Aorta (tissue), 5 donors: ENCODE measurements at places on chromosomes 12 and 14. TPM values are rescaled to one million over a fixed set of nuclear protein-coding genes. Genes with fewer than 3 reads are reported as not detected.
A peak's percentile ranks its signal among the peaks of the same experiment; 100 is the strongest.

The ANKLE2 gene
- 52.0 TPM for total RNA-seq

The CEBPE gene
- total RNA-seq, result 0.33 TPM

The TMCC3 gene
- 16.8 TPM for total RNA-seq

The DIABLO gene
- total RNA-seq, result 26.5 TPM

The BMP4 gene
- total RNA-seq, result 28.5 TPM

The NFATC4 gene
- 85.5 TPM for total RNA-seq

The MANSC1 gene
- 38.1 TPM for total RNA-seq

The ALDH2 gene
- 114 TPM for total RNA-seq

The SERPINA3 gene
- total RNA-seq, result 200 TPM

The TAS2R8 gene
- not detected for total RNA-seq

The GNB3 gene
- 8.2 TPM for total RNA-seq

The MTA1 gene
- 71.5 TPM for total RNA-seq

The SRSF5 gene
- total RNA-seq, result 349 TPM

The CLEC4D gene
- total RNA-seq, result 2.0 TPM

The A2ML1 gene
- 0.27 TPM for total RNA-seq

The KRT79 gene
- not detected for total RNA-seq

The CCDC198 gene
- not detected for total RNA-seq

The NGB gene
- not detected for total RNA-seq

The NOVA1 gene
- 38.7 TPM for total RNA-seq

The TAS2R31 gene
- 9.1 TPM for total RNA-seq

DNA sequence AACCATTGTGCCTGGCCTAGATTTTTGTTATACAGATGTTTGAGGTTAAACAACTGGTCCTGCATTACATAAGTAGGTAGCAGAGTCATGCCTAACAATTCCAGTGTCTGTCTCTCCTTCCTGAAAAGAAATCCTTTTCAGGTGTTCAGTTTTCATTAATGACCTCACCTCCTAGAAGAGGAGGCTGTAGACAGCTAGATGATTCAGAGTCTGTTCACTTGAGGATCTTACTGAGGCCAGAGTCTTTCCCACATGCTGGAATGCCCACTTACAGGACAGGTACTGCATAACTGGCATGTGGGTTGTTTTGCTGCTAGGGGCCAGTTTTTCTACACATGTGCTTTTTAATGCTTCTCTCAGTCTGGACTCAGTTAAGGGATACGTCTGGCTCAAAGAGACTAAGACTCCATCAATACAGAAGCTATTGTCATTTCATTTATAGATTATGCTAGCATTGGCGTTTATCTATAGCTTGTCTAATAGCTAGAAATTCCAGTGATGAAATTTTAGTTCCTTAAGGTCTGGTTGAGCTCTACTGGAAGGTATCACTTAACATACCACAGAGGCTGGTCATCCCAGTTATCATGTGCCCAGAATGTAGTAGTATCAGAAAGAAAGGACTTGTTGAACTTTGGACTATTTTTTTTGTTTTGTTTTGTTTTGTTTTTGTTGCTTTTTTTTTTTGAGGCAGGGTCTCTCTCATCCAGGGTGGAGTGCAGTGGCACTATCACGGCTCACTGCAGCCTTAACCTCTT, 206.4 kb downstream of the ERC1 start:
- H3K4me1 ChIP-seq, result no peaks in the 10 kb centered on the region
- no peak overlapping the region for H3K4me3 ChIP-seq
- no peak overlapping the region for H3K27ac ChIP-seq
- no peak for DNase-seq

DNA sequence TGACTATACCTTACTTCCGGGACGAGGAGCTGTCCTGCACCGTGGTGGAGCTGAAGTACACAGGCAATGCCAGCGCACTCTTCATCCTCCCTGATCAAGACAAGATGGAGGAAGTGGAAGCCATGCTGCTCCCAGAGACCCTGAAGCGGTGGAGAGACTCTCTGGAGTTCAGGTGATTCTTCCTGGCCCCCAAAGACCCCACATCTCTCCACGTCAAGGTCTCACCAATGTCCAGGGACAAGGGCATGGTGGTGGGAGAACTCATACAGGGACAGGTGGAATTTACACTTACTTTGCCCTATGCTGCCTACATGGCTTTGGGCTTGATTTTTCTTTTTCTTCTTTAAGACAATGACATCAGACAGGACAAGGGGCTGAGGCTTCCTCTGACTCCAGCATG, 7.1 kb downstream of the SERPINA3 start:
- peak; percentile 12 for DNase-seq
- H3K27me3 ChIP-seq, result no peaks in the 10 kb centered on the region

DNA sequence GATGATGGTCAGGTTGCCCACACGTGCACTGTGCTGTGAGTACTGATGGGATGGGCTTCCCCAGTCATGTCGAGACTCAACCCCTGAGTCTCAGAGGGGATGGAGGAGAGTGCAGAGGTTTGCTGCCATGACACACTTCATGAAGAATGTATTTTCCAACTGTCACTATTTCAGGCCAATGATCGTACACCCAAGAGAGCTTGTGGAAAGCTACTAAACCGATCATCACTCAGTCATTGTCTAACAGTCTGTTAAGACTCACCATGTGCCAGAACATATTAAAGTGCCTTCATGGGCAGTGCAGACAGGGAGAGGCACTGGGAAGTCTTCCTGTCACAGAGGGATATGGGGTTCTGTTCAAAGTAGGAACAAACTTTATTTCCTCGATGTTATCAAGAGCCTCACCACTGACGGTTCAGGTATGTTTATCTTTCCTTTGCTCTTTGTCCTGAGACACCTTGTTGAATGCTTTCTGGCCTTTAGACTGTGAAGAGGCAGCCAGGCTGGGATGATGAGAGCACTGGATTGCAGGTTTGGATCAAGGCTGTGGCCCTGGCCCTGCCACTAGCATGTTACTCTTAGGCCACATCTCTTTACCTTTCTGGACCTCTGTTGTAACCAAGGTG, 41.6 kb upstream of the NTF3 start:
- H3K4me3 ChIP-seq, result no peak overlapping the region
- H3K27ac ChIP-seq, result no peak overlapping the region
- H3K36me3 ChIP-seq, result no peaks in the 10 kb centered on the region
- H3K27me3 ChIP-seq, result no peaks in the 10 kb centered on the region
- no peaks in the 10 kb centered on the region for H3K4me1 ChIP-seq

DNA sequence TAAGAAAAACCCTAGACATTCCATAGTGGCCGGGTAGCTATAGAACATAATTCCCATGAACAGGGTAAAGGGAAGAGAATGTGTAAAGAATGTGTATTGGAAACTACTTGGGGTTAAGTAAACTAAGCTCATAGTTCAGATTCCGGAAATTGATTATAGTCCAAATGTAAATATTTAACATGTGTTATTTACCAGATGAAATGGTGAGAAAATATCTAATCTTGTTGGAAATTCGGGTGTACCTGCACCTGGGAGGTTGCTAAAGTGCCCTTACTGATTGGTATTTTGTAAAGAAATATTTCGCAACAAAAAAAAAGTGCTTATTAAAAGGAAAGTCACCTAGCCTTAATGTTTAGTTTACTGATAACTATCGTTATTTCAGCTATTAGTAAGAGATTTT, 14.4 kb downstream of the RASSF9 start:
- no peak overlapping the region for H3K4me3 ChIP-seq
- H3K4me1 ChIP-seq, result peaks cover 2% of the 10 kb centered on the region
- no peaks in the 10 kb centered on the region for H3K36me3 ChIP-seq
- no peak for DNase-seq
- H3K27me3 ChIP-seq, result no peaks in the 10 kb centered on the region

GRCh38 chr14:97077687-97078086, 280.5 kb downstream of the VRK1 start:
- H3K4me1 ChIP-seq, result no peaks in the 10 kb centered on the region
- DNase-seq, result no peak
- H3K4me3 ChIP-seq, result no peak overlapping the region
- H3K27ac ChIP-seq, result no peak overlapping the region
- H3K27me3 ChIP-seq, result no peaks in the 10 kb centered on the region
- H3K36me3 ChIP-seq, result no peaks in the 10 kb centered on the region

- H3K27me3 ChIP-seq, result no peaks in the 10 kb centered on the region
- H3K36me3 ChIP-seq, result no peaks in the 10 kb centered on the region
- H3K4me3 ChIP-seq, result peak overlapping the region; percentile 3
- H3K27ac ChIP-seq, result peak overlapping the region; percentile 31
- peak; percentile 47 for DNase-seq
Observed at GRCh38 chr14:89702073-89702875, 252.3 kb downstream of the EFCAB11 start.

DNA sequence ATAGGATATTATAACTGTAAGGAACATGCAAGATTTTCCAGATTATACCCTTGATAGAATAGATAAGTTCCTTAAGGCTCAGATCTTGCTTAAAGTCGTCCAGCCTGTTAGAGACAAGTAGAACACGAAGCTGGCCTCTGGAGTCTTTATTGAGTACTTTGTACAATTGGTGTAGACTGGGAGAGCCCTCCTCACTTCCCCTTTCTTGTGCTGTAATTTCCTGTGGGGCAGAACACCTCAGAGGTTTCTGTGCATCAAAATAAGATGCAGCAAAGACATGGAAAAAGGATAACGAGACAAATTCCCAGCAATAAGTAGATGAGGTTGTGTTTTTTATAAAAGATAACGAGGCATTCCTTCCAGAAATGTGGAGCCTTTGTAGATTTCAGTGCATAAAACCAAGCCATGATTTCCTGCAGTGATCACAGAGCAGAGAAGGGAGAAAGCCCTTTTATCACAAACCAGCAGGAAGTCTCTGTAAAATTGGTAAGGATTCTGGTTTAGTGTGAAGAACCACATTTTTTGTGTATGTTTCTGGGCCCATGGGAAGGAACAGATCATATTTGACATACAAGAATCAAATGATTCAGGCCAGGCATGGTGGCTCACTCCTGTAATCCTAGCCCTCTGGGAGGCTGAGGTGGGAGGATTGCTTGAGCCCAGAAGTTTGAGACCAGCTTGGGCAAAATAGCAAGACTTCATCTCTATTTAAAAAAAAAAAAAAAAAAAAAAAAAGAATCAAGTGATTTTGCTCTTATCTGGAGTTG, 18.0 kb downstream of the GPRC5A start:
- no peak overlapping the region for H3K4me3 ChIP-seq
- DNase-seq, result no peak
- H3K27ac ChIP-seq, result no peak overlapping the region

GRCh38 chr12:117587631-117588287, 226.3 kb upstream of the NOS1 start:
- H3K36me3 ChIP-seq, result no peaks in the 10 kb centered on the region
- no peaks in the 10 kb centered on the region for H3K27me3 ChIP-seq
- DNase-seq, result peak; percentile 60
- H3K4me1 ChIP-seq, result no peaks in the 10 kb centered on the region

- H3K27me3 ChIP-seq, result no peaks in the 10 kb centered on the region
- no peak for DNase-seq
- no peak overlapping the region for H3K4me3 ChIP-seq
Observed at GRCh38 chr14:59265808-59266207, 77.3 kb downstream of the DAAM1 start.

DNA sequence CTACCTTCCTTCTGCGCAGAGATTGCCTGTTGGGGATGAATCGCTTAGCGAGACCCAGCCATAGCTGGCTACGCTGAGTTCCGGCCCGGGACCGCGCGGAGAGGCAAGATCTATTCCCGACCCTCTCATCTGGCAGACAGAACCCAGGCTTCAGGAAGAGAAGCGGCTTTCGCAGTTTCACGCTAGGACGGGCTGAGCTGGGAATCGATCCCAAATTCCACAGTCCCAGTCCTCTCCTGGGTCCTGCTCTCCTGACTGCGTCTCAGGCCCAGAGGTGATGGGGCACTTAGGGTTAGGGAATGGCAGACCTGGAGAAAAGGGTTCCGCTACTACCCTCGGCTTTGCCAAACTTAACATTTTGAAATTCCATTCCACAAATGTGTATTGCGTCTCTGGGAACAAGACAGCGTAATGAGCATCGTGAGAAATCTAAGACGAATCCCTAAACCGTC, 2.8 kb downstream of the PTPN21 start:
- H3K4me3 ChIP-seq, result peak overlapping the region; percentile 55
- no peaks in the 10 kb centered on the region for H3K36me3 ChIP-seq
- no peak for DNase-seq
- peak overlapping the region; percentile 12 for H3K27ac ChIP-seq

DNA sequence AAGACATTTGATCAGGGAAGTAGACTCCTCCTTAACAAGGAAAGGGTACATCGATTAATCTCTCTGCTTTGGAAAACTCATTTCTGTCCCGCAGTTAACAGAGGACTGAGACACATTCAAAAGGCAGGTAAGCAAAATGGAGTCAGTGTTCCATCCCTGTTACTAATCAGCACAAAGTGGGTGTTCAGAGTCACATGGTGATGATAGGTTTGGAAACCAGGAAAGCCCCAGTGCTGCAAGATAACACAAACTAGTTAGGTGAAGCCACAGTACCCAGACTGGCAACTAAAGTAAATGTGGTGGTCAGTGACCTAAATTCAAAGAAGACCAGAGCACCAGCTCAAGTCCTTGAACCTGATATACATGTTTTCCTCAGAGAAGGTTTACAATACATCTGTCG, 1.8 kb downstream of the OR4K17 start:
- H3K36me3 ChIP-seq, result no peaks in the 10 kb centered on the region
- no peak overlapping the region for H3K4me3 ChIP-seq
- no peak for DNase-seq
- no peaks in the 10 kb centered on the region for H3K27me3 ChIP-seq
- no peaks in the 10 kb centered on the region for H3K4me1 ChIP-seq

- H3K27ac ChIP-seq, result peak overlapping the region; percentile 36
- H3K4me3 ChIP-seq, result no peak overlapping the region
- no peaks in the 10 kb centered on the region for H3K36me3 ChIP-seq
Observed at GRCh38 chr12:27277846-27278260, 33.8 kb downstream of the STK38L start.

DNA sequence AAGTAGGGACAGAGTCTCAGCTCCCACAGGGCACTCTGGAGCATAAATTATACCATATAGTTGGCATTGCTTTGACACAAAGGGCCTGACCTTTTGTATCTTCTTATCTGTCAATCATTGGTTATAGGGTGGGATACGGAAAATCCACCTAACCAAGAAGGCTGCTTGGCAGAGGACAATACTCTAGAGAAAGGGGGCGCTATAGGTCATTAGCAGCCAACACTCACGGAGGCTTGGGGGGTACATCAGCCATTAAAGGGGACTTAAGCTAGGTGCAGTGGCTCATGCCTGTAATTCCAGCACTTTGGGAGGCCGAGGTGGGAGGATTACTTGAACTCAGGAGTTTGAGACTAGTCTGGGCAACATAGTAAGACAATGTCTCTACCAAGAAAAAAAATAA, 22.9 kb downstream of the SPTSSA start:
- no peaks in the 10 kb centered on the region for H3K36me3 ChIP-seq
- H3K4me1 ChIP-seq, result no peaks in the 10 kb centered on the region
- H3K27me3 ChIP-seq, result no peaks in the 10 kb centered on the region
- H3K4me3 ChIP-seq, result no peak overlapping the region
- no peak overlapping the region for H3K27ac ChIP-seq
- DNase-seq, result no peak

DNA sequence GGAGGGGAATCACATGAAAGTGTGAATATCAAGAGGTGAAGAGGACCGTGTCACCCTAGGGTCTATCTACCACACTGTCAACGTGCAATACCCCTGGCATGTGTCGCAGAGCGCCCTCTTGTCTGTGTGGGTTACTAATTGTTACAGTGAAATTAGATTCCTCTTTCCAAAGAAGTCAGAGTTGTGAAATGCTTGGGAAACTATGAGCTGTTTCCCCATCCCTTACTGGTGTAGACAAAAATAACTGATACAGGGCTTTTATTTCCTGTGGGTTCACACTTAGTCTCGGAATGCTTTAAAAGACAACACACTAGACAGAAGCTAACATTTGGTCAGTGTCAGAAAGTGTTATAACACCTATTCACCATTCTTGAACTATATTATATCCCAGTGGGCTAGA, 597.3 kb downstream of the NRXN3 start:
- peaks cover 3% of the 10 kb centered on the region for H3K27me3 ChIP-seq
- no peak overlapping the region for H3K27ac ChIP-seq

GRCh38 chr12:119807380-119807779, 69.7 kb downstream of the CIT start:
- H3K27ac ChIP-seq, result no peak overlapping the region
- H3K4me3 ChIP-seq, result no peak overlapping the region
- no peaks in the 10 kb centered on the region for H3K4me1 ChIP-seq
- no peaks in the 10 kb centered on the region for H3K27me3 ChIP-seq
- H3K36me3 ChIP-seq, result no peaks in the 10 kb centered on the region
